ENCODE measurements at places on chromosomes 13 and 19.
A peak's percentile ranks its signal among the peaks of the same experiment; 100 is the strongest.

GRCh38 chr13:23509781-23510543 is 60.2 kb upstream of the TNFRSF19 start:
- no peak for DNase-seq

GRCh38 chr13:50071379-50071778 is 56.1 kb downstream of the KCNRG start:
- DNase-seq = peak; percentile 5

- DNase-seq = no peak
Measured at GRCh38 chr13:64455124-64455523, 2775.0 kb downstream of the PCDH9 start.

- DNase-seq = no peak
Measured at GRCh38 chr13:33015241-33015668, 968 bp upstream of the KL start.

DNA sequence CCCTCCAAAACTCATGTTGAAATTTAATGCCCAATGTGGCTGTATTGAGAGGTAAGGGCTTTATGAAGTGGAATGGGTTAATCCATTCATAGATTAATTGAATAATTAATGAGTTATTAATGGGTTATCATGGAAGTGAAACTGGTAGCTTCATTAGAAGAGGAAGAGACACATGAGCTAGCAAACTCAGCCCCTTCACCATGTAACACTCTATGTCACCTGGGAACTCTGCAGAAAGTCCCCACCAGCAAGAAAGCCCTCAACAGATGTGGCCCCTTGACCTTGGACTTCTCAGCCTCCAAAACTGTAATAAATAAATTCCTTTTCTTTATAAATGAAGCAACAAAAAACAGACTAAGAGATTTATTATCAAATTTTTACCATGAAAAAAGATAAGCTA is 223.5 kb downstream of the KLF12 start:
- DNase-seq = no peak

DNA sequence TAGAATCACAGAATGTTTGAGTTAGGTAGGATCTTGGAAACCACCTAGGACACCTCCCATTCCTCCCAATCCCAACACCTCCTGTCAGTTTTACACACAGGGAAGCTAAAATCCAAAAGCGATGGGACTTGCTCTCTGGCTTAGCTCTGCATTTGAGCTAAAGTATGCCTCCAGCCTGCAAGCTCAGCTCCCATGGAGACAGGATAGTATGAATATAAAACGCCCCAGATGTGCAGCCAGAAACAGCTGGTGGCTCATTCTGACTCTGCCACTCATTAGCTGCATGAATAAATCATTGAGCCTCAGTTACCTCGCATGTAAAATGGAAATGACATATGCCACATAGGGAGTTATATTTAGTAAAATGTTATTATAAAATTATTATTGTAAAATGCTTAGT is 336.0 kb downstream of the SUCLA2 start:
- DNase-seq = no peak

- DNase-seq = no peak
Measured at GRCh38 chr13:44307844-44308243, 65.8 kb upstream of the SERP2 start.

DNA sequence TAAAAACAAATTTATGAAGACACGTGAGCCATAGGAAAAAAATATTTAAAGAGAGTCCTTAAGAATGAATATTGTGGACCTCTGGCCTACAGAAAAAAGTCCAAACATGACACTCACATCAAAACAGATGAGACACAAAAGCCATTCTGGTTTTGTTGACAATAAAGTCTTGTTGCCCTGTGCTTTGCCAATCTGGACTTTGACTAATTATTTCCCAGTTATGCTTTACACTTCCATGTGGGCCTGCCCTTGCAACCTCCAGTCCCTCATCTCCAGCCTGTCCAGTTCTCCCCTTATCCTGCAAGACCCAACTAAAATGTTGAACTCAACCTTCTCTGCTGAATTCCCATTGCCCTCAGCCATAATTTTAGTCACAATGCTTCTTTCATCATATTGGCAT is 184.5 kb upstream of the SERP2 start:
- no peak for DNase-seq

- no peak for DNase-seq
Measured at GRCh38 chr13:73254827-73255226, 196.0 kb downstream of the KLF5 start.

- no peak for DNase-seq
Measured at GRCh38 chr13:20161275-20161950, 561 bp upstream of the GJA3 start.

- DNase-seq = no peak
Measured at GRCh38 chr19:10544753-10545251, 1.1 kb downstream of the ATG4D start.
